SW480 (cell line): ENCODE measurements at places on chromosomes 4 and X.

DNA sequence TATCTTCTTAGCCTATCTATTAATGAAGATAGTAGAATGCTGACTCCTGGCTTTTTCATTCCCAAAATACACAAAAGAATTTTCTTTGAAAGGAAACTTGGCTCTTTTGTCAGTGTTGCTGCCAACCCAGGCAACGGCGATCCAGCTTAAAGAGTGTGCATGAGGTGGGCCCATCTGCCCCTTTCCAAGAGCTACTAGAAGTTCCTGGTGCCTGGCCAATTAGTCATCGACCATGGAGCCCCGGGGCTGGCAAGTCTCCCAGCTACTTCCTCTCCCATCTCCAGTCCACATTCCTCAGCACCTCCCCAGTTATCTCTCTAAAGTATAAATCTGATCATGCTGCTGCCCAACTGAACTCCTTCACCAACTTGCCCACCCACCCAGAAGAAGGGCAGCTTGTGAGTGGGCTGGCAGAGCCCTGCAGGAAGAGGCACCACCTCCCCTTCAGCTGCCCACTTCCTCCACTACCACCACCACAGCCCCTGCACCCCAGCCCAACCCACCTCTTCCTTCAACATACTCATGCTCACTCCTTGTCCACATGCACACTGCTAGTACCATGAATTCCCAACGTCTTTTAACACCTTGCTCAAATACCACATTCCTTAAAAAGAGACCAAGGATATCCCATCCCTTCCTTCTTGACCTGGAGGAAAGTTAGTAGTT, 158.2 kb upstream of the MAP3K15 start:
- DNase-seq = peak; percentile 86

DNA sequence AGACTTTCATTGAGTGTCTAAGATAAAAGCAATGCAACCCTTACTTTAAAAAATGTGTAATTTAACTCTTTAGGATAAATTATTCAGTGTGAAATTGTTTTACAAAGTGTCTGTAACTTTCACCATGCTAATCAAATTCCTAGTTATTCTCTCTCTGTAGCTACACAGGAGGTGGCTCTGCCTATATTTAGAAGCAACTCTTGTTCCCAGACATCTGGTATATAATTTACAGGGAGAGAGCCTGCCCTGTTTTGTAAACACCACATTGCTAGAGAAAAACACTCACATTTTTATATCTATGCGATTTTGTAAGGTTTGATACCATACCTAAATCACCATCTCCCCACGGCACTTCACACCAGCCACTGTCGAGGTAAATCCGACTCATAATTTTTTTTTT, 35.5 kb upstream of the SPATA4 start:
- no peak for DNase-seq

DNA sequence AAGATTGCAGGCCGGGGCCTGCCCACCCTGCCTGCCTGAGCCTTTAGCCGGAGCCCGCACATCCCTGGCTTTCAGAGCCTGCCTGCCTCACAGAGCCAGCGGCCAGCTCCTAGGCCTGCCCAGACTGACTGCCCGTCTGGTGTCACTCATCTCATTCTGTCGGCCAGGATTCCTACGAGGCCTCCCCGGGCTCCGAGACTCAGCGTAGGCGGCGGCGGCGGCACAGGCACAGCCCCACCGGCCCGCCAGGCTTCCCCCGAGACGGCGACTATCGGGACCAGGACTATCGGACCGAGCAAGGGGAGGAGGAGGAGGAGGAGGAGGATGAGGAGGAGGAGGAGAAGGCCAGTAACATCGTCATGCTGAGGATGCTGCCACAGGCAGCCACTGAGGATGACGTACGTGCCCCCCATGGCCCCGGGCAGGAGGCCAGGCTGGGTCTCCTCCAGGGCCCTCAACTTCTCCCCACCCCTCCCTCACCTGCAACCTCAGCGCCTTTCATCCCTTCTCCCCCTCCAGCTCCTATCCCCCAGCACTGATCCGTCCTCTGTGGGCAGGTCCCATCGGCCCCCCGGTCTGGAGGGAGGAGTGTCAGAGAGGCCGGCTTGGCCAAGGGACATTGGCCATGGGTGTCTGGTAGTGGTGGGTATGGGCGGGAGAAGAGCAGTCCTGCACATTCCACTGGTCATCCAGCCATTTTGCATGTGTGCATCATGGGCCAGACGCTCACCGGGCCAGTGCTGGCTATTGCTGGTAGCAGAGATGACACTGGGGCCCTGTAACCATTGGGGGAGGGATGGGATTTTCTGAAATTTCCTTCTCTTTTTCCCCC, 22.6 kb upstream of the UBA1 start:
- no peak for DNase-seq

- DNase-seq = no peak
Observed at GRCh38 chrX:153032397-153033118, 23.7 kb upstream of the PNMA3 start.

DNA sequence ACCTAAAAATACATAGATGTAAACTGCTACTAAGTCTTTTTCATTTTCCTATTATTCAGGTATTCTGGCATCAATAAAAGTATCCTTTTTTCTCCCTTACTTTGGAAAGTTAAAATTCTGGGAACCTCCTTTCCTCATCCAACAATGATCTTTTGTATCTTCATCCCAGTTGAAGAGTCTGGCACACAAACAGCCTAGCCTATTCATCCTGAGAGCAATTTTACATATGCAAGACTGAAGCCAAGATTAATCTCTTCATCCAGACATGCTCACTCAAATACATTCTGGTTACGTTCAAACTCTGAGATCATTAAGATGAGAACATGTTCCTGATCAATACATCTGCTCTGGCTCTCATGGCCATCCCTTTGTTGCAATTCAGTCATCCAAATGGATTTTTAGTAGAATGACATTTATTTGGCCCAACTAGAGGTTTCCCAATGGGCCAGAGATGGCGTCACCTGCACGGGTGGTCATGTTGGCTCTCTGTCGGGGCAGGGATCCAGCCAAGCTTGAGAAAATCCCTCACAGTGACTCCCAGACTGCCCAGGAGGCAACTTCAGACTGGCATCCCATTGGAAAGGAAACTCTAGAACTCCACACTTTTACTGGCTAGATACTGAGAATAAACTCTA, 135.3 kb upstream of the VCX2 start:
- no peak for DNase-seq

- DNase-seq = no peak
Observed at GRCh38 chrX:129823115-129823514, 20.6 kb downstream of the ZDHHC9 start.

GRCh38 chr4:6123116-6123515, 77.2 kb downstream of the JAKMIP1 start:
- no peak for DNase-seq
